ENCODE measurements at places on chromosomes 7 and 10.

- no peak for DNase-seq
These were observed at the start of gene SLIT1 for GRCh38 chr10:97185326-97186058. Gene SLIT1, minus strand, starts transcription at chr10:97185959. Its CDS starts 285 bp downstream, at chr10:97185674.

GRCh38 chr7:79520543-79520942 is 67.1 kb upstream of the MAGI2 start:
- no peak for DNase-seq

DNA sequence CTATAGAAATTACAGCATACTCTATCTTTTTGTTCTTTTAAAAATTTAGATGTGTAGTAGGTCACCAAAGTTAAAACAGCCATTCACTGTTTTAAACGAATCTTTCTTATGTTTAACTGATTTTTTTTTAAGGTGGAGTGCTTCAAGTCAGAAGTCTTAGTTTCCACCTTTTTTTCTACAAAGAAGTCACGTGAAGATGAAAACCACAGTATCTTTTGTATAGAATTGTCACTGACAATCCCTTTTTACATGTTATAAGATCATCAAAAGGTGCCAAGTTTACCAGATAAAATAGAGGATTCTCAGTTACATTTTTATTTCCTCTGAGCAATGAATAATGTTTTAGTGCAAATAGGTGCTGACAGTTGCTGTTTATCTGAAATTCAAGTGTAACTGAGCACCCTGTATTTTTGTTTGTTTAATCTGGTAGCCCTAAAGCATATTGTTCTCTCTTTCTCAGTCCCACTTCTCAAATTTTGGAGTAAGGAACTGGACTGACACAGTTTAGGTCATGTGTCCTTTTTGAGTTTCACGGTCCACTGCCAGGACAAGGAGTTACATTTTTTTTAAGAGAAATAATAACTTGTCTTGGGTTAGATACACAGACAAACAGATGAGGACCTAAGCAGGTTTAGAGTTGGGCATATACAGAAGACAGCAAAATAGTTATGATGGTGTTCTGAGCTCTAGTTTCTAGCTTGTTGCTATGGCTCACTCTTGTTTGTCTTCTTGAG is 233.2 kb upstream of the MBL2 start:
- no peak for DNase-seq

GRCh38 chr7:35723011-35723410 is 28.1 kb upstream of the HERPUD2 start:
- DNase-seq = peak; percentile 77

DNA sequence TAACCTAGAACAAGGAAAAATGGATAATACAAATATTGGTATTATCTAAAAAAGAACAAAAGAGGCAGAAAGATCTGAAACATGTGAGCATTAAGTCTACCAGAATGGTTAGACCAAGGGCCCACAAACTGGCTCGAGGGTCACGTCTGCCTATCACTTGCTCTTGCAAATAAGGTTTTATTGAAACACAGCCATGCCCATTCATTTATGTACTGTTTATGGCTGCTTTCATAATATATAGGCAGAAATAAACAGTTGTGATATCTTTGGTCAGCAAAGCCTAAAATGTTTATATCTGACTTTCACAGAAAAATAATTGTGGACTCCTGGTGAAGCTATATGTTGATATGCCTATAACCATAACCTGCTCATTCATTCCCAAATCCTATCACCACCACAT is 71.8 kb downstream of the AASS start:
- DNase-seq = no peak

DNA sequence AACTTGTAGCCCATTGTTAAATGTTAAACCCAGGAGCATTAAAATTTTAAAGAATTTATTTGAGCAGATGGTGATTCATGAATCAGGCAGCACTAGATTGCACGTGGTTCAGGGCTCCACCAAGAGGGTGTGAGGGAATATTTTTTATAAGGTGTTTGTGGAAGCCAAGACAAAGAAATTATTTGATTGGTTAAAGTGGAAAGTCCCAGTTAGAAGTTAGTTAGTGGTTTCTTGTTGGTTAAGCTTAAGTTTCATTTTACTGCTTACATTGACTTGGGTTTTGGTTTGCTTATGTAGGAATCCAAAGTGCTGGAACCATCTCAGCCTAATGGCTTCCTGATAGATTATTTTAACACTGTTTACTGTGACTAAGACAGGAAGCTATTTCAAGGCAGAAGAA is 906.2 kb downstream of the LRMDA start:
- peak; percentile 53 for DNase-seq

DNA sequence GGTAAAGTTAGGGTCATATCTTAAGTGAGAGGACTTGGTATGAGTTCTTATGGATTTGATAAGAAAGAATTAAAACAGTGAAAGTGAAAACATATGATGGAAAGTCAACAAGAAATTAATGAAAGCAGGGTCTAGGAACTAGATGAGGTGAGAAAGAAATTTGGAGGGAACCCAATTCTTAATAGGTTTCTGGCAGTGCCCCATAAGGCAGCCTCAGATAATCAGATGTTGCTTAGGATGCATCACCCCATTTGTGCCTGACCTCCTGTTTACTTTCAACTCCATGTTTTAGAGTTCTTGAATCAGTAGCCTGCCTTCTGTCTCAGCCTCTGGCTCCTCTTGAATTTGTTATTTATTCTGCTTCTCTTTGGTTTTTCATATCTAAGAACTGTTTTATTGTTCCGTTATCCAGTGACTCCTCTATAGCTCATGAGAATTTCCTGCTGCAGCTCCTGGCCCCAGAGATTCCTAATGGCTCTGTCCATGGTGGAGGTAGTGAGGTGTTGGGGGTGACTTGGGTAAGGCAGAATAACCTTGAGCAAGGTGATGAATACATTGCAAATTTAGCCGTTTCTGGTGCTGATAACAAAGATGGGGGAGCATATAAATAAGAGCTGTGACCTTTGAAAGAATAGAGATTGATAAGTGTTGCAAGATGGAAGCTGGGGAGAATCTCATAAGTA is 17.6 kb downstream of the ITGB8 start:
- no peak for DNase-seq

DNA sequence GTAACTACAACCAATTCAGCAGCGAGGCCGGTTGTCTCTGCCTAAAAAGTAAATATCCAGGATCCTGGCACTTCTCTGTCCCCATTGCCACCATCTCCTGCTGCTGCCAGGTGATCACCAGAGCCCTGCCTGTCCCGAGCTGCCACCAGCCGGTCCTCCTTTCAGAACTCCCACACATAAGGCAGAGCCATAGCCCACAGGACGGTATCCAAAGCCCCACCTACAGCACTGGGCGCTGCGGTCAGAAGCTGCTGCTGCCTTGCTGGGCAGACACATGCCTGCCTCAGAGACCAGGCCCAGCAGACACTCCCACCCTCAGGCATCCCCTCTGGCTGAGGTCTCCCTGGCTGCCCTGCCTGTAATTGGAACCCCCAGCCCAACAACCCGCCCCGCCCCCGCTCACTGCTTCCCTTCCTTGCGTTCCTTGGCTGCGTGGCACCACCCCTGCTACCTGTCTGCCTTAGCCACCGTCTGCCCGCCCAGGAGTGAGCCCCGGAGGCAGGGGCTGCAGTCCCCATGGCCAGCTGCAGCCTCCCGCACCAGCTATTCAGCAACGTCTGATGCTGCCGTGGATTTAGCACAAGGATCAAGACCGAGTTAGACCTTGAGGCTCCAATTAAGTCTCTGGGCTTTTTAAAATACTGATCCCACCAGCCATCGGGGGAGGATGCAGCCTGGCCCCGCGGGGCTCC is 100.7 kb downstream of the CYTH3 start:
- no peak for DNase-seq

Measured in LHCN-M2 (cell line).